ENCODE measurements at places on chromosomes 6 and 20.

- DNase-seq, result no peak
Observed at GRCh38 chr20:33944914-33945313, 48.8 kb upstream of the RALY start.

DNA sequence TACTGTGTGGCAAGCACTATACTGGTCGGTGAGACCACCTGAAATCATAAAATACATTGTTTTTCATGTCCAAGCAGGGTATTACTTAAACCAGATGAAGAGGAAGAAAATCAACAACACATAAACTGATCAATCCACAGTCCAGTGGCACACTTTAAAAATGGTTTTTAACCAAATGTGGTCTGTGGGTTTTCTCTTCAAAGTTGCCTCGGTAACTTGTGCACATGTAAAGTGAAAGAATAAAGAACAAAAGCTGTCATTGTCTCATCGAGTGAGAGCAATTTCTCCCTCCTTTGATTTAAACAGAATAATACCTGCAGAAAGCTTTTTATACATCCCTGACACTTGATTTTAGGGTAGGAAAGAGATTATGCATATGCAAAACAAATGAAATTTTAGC is 3.7 kb downstream of the FLRT3 start:
- no peak for DNase-seq

DNA sequence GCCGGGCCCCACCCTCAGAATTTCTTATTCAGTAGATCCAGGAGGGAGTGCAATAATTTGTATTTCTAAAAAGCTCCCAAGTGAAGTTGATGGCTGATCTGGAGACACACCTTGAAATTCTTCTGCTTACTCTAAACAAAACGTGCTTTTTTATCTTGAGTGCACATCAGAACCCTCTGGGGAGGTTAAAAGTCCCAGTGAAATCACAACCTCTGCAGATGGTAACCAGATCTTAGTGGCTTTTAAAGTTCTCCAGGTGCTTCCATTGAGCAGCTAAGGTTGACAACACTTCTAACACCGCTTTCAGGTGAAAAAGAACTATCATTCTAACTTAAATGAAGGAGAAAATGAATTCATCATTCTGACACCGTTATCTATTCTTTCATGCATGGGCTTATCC is 45.6 kb upstream of the ESR1 start:
- no peak for DNase-seq

GRCh38 chr6:4794140-4794707 is 18.0 kb downstream of the CDYL start:
- DNase-seq, result peak; percentile 79

GRCh38 chr6:107323133-107323785 is 136.1 kb downstream of the PDSS2 start:
- peak; percentile 47 for DNase-seq

GRCh38 chr6:65557224-65557623 is 149.8 kb downstream of the EYS start:
- DNase-seq, result no peak

GRCh38 chr6:74925683-74926082 is 280.2 kb downstream of the COL12A1 start:
- DNase-seq, result no peak

DNA sequence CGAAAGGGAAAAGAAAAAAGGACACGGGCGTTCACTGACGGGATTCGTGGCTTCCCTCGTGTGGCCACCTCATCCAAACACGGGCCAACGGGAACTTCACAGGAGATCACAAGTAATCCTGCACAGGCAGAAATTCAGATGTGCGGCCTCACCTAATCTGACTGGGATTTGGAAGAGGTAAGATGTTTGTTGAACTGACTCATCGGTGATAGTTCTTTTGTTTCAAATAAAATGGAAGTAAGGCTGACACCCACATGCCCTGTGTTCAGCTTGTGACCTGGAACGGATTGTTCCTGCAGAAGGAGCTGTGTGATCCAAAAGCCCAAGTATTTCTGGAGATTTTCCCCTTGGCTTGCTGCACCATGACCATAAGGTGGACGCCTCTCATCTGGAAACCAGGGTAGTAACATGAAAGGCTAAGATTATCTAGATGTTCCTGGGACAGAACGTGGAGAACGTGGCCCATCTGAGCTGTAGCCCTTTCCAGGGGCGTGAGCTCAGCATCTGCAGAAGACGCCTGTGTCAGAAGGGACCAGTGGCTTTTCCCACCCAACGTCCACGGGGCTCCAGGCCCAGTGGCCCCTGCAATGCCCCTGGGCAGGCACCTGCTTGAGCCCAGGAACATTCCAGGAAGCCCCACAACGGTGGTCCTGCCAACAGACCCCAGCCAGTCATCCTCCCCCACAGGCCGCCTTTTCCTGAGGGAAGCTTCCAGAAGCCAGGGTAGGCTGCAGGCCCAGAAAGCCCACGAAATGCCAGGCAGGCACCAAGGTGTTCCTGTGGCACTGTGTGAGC is 39.7 kb downstream of the DLL1 start:
- no peak for DNase-seq

DNA sequence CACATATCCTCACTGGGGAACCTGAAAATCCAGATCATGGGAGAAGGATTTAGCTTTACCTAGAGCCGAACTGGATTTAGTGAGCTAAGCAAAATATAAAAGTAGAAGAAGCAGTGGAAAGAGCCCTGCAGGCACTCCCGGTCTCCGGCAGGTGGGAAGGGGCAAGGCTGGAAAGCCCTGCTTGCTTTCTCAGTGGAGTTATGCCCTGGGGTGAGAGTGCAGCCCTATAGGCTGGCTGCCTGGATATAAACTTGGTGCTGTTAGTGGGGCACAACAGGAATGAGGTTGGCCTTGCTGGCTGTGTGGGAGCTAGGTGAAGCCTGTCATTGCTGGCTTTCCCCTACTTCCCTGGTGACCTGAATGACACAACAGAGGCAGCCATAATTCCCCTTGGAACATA is 122.0 kb downstream of the CDK19 start:
- no peak for DNase-seq

- DNase-seq, result peak; percentile 57
Observed at GRCh38 chr6:109073344-109074132, 21.1 kb downstream of the SESN1 start.

DNA sequence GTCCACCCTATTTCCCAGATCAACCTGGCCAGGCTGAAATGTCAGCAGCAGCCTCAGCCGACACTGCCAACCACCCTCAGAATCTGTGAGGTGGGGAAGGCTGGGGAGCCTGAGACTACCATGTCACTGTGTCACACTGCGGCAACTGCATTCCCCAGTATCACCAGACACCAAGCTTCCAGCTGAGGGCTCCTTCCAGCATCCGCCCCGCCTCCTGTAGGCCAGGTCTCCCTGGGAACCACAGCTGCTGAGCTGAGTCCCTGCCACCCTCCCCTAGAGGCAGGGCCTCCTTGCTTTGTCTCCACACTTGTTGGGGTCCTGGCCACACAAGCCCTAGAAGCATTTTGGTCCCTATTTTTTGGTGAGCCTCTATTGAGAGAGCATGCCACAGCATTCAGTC is 115.7 kb downstream of the UNC5CL start:
- no peak for DNase-seq

DNA sequence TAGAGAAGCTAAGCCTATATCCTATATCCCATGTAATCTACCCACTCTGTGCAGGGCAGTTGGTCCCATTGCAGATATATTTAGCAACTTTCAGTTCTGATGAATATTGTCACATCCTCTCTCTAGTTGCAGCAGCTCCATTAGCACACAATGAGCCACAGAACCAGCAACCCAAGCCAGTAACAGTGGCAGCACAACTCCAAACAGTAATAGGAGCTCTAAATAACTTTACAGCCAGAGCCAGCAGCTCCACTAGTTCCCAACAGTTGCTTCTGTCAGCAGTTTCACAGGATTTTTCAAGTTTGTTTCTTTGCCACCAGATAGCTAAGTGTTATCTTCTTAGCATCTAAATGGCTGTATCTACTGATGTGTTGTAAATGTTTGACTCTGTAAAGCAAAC is 490.8 kb downstream of the HTR1B start:
- no peak for DNase-seq

DNA sequence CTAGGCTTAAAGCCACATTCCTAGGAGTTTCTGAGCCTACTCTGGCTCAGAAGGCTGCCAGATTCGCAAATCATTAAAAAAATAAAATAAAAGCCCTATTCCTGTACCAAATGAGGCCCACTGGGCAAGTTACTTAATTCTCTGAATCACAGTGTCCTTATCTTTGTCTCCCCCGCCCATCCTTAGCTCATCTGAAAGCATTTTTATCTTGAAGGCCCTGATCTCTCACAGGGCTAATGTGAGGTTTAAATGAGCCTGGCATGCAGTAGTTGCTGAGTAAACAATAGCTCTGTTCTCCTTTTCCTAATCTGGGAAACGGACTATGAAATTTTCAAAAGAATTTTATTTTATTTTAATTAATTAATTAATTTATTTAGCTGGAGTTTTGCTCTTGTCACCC is 2.1 kb upstream of the ZBTB12 start:
- DNase-seq, result no peak

DNA sequence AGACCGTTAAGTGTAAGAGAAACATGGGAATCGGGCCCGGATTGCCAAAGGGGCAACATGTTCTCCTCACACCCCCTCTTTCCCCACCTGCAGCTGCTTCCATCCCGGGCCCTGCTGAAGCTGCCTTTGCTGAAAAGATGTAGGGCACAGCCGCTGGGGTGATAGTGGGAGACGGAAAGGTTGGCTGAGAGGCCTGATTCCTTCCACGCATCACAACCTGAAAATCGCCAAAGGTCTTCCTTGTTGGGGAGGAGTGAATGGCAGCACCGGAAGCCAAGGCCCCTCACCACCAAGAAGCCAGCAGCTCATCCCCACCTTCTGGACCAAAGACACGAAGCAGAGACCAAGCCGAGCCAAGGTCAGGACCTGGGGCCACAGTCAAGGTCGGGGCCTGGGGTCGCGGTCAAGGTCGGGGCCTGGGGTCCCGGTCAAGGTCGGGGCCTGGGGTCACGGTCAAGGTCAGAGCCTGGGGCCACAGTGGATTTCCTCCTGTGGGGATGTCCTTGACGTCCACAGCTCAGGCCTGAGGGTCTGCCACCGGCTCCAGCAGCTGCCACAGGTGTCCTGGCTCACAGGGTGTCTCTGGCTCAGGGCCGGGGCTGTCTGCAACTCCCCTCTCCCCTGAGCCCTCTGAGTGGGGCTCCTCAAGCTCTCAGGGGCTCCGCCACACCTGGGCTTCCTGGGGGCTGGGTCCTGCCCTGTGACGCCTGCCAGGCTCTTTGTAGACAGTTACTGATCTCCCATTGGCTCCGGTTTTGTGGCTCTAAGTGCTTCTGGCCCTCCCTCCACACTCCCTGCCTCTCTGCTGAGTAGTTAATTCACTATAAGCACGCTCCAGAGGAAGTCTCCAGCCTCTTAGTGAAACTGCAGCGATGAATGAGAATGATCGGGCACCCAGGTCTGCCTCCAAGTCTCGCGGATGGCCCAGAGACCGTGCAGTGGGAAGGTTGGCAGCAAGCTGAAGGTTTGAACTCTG is 5.5 kb upstream of the CHRNA4 start:
- no peak for DNase-seq

- peak; percentile 5 for DNase-seq
Observed at GRCh38 chr6:157260735-157261410, 62.4 kb downstream of the TMEM242 start.

- DNase-seq, result no peak
Observed at GRCh38 chr6:118240878-118241528, 307.1 kb upstream of the PLN start.

- DNase-seq, result no peak
Observed at GRCh38 chr6:89596484-89596883, 42.1 kb downstream of the LYRM2 start.

DNA sequence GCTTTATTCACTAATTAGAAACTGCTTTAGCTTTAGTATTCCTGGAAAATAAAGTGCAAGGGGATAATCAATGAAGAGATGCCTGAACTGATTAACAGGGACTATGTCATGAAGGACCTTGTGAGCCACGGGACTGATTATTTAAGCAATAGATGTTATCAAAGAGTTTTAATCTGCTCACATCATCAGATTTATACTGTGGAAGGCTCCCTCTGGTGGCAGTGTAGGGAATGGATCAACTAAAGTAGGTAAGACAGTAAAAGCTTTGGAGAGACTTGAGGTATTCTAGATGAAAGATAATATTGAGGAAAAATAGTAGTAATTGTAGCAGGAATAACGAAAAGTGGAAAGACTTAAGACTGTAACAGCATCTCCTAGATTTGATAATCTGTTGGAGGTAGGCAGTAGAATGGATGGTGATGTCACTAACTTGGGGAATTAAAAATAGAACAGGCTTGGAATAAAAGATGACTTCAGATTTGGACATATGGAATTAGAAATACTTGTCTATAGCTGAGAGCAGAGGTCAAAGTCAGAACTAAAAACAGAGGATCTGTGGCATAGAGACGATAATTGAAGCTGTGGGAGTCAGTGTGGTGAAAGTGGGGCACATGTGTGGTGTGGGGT is 80.3 kb upstream of the HTR1E start:
- peak; percentile 4 for DNase-seq

GRCh38 chr6:87393026-87393622 is 14.6 kb upstream of the CFAP206 start:
- no peak for DNase-seq

DNA sequence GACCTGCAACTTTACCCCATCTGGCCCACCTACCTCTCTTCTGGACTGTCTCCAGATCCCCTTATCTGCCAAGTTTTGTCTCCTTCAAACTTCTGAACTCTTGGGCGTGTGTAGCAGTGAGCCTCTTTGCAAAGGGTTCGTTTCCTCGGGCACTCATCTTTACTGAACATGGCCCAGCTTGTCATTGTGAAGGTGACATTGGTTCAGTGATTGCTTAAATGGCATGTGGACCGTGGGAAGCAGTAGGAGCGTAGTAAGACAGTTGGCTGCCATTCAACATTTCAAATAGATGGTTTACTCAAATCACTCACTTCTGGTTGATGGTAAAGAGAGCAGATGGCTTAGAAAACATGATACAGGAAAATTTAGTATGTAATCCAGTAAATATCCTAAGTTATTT is 34.8 kb upstream of the KIF25 start:
- DNase-seq, result no peak

DNA sequence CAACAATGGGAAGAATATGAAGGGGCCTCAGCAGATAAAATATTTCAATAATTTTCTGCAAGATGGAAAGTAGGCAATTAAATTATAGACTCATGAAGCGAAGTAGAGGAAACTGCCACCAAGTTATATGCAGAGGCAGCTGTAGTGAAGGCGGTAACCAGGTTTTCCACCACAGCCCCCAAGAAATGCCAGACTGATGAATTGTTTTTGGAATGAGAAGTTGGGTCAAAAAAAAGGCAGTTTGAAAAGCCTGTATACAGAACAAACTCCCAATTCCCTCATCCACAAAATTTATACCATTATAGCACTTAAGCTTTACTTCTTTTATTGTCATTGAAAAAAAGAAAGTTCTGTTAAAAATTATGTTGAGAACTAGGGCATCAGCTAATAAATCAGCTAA is 45.3 kb downstream of the ELOVL4 start:
- no peak for DNase-seq

GRCh38 chr6:31898383-31899011 is 999 bp upstream of the EHMT2 start:
- peak; percentile 66 for DNase-seq

DNA sequence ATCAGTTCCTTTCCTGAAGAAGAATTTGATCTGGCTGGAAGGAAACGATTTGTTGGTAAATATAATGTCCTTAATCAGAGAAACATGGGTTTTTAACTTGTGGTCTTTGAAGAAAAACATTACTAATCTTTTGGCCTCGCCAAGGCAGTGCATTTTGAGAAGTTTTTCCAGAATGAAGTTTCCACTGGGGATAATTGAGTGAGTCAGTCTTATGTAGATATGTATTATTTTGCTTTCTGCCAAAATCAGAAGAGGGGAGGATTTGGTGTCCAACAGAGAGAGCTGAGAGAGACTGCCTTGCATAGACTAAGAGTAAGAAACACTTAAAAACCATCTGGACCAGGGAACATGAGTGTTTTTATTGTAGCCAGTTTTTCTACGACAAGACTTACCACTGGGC is 79.9 kb downstream of the FNDC1 start:
- no peak for DNase-seq
